ENCODE measurements at places on chromosomes 5 and 9. TPM values are rescaled to one million over a fixed set of nuclear protein-coding genes. Genes with fewer than 3 reads are reported as not detected.

ZNF483 gene
- total RNA-seq = 3.4 TPM

DNA sequence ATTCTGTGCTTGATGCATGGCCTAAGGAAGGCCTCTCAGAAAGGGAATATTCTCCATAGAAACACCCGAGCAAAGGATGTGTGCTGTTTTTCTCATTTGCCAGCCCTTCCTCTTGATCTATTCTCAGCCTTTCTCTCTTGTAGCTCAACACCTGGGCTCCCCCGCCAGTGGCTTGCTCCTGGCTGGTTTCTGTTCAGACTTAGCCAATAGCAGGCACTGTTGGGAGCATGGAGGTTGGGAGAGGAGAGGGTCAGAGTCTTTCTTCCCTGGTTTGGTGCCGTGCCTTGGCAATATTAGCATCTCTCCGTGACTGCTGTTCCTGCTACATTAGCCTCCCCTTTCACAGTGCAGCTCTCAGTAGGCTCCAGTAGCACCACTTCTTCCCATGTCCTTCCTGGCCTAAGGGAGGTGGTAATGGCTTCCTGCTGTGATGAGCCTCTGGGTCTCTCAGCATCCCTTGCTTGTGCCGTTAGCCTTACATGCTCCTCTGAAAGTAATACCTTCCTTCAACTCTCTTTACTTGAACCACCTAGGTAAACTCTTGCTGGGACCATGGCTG, 269.7 kb upstream of the GAS1 start:
- no peak overlapping the region for H3K4me3 ChIP-seq
- no peaks in the 10 kb centered on the region for H3K4me1 ChIP-seq
- H3K27me3 ChIP-seq = no peaks in the 10 kb centered on the region

DNA sequence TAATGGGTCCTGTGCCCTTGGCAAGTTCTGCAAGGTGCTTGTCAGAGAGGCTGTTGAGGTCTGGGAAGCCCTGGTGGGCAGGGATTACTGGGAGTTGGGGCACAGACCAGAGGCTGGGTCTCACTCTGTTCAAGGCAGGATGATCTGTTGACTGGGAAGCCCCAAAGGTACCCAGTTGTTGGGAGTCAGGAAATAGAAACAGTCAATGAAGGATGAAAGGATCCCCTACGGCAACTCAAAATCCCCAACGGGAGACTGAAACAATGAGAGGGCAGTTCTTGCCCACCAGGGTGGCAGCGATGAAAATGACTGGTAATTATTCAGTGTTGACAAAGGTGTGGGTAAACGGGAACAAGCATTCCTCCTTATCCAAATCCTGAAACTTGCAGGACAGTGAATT, 31.2 kb downstream of the BNIP1 start:
- DNase-seq = no peak
- no peaks in the 10 kb centered on the region for H3K4me1 ChIP-seq
- no peaks in the 10 kb centered on the region for H3K27me3 ChIP-seq
- no peak overlapping the region for H3K27ac ChIP-seq
- no peaks in the 10 kb centered on the region for H3K36me3 ChIP-seq

SMC2 gene
- 67.9 TPM for total RNA-seq

DNA sequence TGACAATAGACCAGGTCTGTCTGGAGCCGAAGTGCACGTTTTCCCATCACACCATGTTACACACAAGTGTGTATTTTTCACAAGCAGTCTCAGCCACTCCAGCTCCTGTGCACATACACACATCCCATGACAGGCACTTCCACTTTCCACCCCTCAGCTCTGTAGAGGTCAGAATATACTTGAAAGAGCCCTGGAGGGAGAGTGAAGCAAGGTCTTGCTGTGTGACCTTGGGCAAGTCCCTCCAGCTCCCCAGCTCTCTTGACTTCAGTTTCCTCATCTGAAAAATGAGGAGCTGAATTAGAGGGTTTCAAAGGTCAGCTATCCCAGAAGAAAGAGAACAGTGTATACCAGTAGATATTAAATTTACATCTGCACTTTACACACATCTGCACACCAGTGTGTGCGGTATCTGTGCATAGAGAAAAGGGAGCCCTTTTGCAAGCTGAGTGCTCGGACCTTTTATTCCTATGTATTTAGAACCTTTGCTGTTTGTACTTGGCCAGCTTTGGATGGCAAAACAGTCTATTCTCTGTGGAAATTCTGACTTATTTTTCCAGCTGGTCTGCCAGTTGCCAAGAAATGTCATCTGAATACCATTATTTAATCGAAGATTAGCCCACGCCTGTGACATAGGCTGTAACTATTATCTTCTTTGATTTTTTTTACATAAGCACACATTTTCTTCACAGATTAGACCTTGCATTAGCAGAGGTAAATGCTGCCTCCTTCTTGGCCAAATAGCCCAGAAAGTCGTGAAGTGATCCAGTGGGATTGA, 528.0 kb downstream of the BNC2 start:
- no peak overlapping the region for H3K27ac ChIP-seq
- no peaks in the 10 kb centered on the region for H3K36me3 ChIP-seq
- no peak overlapping the region for H3K4me3 ChIP-seq
- no peak for DNase-seq

- no peaks in the 10 kb centered on the region for H3K36me3 ChIP-seq
- no peak overlapping the region for H3K4me3 ChIP-seq
- H3K4me1 ChIP-seq = no peaks in the 10 kb centered on the region
- no peak for DNase-seq
- H3K27me3 ChIP-seq = no peaks in the 10 kb centered on the region
These were observed 31.3 kb downstream of the ZFAND5 start for GRCh38 chr9:72333709-72334108.

GRCh38 chr5:135211083-135211790, 177.2 kb upstream of the PITX1 start:
- H3K36me3 ChIP-seq = no peaks in the 10 kb centered on the region
- H3K27me3 ChIP-seq = no peaks in the 10 kb centered on the region
- H3K4me1 ChIP-seq = no peaks in the 10 kb centered on the region
- H3K27ac ChIP-seq = no peak overlapping the region
- H3K4me3 ChIP-seq = no peak overlapping the region
- DNase-seq = no peak

MAN1B1 gene
- total RNA-seq = 48.6 TPM

GRCh38 chr5:157343842-157344790, 78.2 kb downstream of the CYFIP2 start:
- H3K4me1 ChIP-seq = no peaks in the 10 kb centered on the region
- no peak overlapping the region for H3K4me3 ChIP-seq
- no peak overlapping the region for H3K27ac ChIP-seq

DNA sequence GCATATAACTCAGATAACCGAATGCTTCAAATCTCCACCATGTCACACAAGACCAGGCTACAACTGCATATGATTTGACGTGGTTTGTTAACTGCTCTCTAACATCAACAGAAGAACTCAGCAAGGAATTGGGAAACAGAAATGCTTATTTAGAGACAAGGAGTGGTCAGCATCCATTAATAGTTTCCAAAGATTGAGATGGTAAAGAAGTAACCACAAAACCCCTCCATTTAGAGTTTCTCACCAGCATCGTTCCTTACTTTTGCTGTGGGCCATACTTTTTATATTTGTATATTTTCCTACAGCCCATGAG, 25.2 kb downstream of the DPYSL3 start:
- no peak overlapping the region for H3K4me3 ChIP-seq
- DNase-seq = no peak
- no peaks in the 10 kb centered on the region for H3K27me3 ChIP-seq
- H3K27ac ChIP-seq = peak overlapping the region; percentile 21
- peaks cover 22% of the 10 kb centered on the region for H3K4me1 ChIP-seq

GRCh38 chr5:55360190-55360589, 52.4 kb downstream of the MTREX start:
- H3K27ac ChIP-seq = no peak overlapping the region
- H3K27me3 ChIP-seq = no peaks in the 10 kb centered on the region

HTR1A gene
- total RNA-seq = not detected

DNA sequence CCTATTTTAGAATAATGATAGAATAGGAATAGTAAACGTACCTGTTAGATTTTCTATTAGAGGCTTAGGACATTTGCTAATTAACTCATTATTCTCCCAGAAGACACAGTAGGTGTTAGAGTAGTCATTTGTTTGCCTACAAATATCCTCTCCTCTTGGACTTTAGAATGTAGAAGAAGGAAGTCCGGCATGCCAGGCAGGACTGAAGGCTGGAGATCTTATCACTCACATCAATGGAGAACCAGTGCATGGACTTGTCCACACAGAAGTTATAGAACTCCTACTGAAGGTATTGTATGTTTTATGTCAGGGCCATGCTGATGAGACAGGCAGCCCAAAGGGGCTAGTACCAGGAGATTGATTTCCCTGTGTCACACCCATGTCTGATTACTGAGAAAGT, 43.3 kb downstream of the CD180 start:
- no peak overlapping the region for H3K4me3 ChIP-seq
- no peaks in the 10 kb centered on the region for H3K27me3 ChIP-seq
- no peaks in the 10 kb centered on the region for H3K36me3 ChIP-seq
- H3K27ac ChIP-seq = no peak overlapping the region
- H3K4me1 ChIP-seq = peaks cover 13% of the 10 kb centered on the region

DNA sequence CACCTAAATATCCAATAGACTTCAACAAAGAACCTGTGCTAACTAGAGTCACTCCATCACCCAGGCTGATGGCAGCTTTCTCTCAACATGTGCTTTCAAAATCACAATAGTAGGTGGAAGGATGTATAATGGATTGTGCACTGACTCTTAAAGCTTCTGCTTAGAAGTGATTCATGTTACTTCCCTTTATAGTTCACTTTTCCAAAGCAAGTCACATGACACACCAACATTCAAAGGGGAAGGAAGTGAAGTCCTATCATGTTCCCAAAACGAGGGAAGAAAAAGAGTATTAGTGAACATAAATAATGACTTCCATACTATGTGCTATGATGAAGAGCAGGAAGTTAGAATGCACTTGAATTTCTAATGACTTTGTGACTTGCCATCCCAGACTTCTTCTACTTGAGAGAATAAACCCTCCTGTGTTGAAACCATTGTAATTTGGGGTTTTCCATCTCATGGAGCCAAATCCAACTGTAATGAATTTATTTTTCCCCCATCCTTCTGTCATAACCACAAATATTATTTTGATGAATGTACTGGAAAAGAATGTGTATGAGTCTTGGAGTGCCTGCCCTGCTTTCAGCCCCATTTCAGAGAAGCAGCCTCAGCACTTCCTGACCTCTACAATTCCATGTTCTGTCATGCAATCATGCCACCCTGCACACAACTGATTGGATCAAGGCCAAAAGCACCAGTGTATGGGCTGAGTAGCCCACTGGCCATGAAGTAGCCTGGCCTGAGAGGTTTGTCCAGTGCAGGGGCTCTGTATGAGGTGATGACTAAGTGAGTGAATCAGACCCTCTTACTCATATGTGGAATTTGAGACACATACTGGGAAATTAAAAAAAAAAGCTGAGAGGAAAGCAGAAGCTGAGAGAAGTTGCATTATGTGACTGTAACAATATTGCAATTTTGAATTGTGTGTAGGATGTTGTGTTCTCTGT, 525.9 kb upstream of the CLINT1 start:
- no peak overlapping the region for H3K4me3 ChIP-seq
- H3K27ac ChIP-seq = no peak overlapping the region
- H3K36me3 ChIP-seq = no peaks in the 10 kb centered on the region

GRCh38 chr5:173730632-173731298, 114.3 kb upstream of the BOD1 start:
- no peaks in the 10 kb centered on the region for H3K36me3 ChIP-seq
- H3K4me1 ChIP-seq = no peaks in the 10 kb centered on the region
- DNase-seq = no peak
- no peaks in the 10 kb centered on the region for H3K27me3 ChIP-seq
- H3K27ac ChIP-seq = no peak overlapping the region

DNA sequence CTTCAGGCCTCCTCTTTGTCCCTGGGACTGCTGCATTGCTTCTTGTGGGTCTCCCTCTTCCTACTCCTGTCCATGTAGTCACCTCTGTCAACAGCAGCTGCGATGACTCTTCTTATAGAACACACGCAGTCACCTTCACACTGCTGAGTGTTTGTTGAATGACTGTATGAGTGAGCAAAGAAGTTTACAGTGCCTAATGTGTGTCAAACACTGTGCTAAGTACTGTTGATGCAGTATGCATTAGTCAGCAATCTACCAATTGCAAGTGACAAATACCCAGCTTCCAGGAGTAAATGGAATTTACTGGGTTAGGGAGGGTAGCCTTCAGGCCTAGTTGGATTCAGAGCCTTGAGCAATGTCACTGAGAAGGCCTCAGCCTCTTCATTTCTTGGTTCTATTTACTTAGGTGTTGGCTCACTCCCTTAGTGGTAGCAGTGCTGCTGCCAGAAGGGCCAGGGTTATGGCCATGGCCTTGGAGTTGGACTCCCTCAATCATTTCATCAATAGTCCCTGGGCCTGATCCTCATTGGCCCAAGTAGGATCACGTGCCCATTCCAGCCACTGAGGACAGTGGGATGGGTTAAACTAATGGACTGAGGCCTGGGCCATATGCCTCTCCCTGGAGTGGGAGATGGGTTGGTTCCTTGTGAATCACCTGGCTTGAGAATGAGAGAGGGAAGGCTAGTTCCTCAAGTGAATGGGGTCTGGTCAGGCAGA, 93.5 kb downstream of the RGS3 start:
- H3K4me1 ChIP-seq = no peaks in the 10 kb centered on the region
- DNase-seq = no peak
- H3K4me3 ChIP-seq = no peak overlapping the region
- H3K27me3 ChIP-seq = no peaks in the 10 kb centered on the region
- no peak overlapping the region for H3K27ac ChIP-seq
- H3K36me3 ChIP-seq = no peaks in the 10 kb centered on the region

GRCh38 chr9:556199-556598, 285.3 kb upstream of the DMRT1 start:
- no peaks in the 10 kb centered on the region for H3K4me1 ChIP-seq
- H3K27ac ChIP-seq = no peak overlapping the region
- DNase-seq = no peak
- no peaks in the 10 kb centered on the region for H3K36me3 ChIP-seq
- H3K4me3 ChIP-seq = no peak overlapping the region

MAP1B gene
- total RNA-seq = 134 TPM

DNA sequence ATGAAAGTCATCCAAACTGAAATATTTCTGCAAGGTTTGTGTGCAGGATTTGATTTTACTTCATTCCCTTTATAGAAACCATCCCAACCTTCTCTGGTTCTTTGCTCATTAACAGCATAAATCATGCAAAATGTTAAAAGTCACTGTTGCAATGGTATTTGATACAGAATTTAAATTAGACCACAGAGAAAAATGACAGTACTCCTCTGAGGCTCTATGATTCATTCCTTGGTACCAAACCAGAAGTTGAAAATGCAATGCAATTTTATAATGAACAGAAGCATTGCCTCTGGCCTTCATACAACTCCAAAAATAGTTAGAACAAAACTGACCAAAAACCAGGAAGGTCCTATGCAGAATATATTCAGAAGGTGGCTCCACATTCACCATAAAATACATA, 607.1 kb downstream of the TLE1 start:
- no peaks in the 10 kb centered on the region for H3K36me3 ChIP-seq
- no peak overlapping the region for H3K27ac ChIP-seq
- H3K4me3 ChIP-seq = no peak overlapping the region
- no peak for DNase-seq

IDNK gene
- total RNA-seq = 1.6 TPM

GRCh38 chr5:143691945-143692290, 120.0 kb upstream of the HMHB1 start:
- H3K36me3 ChIP-seq = no peaks in the 10 kb centered on the region
- no peak overlapping the region for H3K4me3 ChIP-seq
- H3K27ac ChIP-seq = no peak overlapping the region

Data from A673 (cell line).